ENCODE measurements at places on chromosomes 7 and 10. TPM values are rescaled to one million over a fixed set of nuclear protein-coding genes. Genes with fewer than 3 reads are reported as not detected.

DNA sequence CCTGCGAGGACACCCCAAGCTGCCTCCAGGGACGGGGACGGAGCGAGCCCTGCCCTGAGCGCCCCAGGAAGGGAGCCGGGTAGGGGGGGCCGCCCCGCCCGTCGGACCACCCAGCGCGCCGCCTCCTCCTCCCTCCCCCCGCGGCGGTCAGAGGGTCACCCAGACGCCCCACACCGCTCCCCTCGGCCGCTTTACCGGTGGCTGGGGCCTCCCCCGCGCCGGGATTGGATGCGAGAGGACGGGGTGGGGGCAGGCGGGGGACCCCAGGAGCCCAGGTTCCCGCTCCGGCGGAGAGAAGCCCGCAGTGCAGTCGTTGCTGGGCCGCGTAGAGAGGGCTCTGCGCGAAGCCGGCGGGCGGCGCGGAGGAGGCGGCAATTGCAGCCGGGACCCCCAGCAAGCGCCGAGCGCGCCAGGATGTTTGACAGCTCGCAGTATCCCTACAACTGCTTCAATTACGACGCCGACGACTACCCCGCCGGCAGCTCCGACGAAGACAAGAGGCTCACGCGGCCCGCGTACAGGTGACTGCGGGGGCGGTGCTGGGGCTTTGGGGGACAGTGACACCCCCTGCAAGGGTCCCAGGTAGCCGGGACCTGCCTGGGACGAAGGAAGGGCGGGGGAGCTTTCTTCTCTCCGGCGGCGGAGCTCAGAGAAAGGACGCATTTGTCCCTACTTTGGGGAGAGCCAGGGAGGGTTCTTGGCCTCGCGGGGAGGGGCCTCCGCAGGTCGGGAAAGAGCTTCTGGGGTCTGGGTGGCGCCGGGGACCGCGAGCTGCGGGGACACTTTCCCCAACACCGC lies at the start of gene FOXL3:
Gene FOXL3, plus strand, starts transcription at position 415 of the 798 bp plus-strand sequence. Its CDS starts 0 bp downstream, at position 415.
- DNase-seq: no peak

- no peak for DNase-seq
Observed at GRCh38 chr10:70843776-70844489, 28.2 kb downstream of the SGPL1 start.

DNA sequence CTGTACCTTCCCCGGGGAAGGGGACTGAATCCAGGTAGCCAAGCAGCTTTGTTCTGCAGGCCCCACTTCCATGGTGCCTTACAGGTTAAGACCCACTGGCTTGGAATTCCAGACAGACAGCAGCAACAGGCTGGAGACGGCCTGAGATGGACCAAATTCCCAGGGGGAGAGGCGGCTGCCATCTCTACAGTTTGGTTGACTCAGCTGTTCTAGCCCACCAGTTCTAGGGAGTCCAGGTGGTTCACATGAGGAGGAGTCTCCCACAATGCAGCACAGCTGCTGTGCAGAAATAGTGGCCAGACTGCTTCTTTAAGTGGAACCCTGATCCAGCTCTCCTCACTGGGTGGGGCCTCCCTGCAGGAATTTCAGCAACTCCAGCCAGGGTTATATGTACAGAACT lies 74.1 kb downstream of the C10orf67 start:
- no peak for DNase-seq

DNA sequence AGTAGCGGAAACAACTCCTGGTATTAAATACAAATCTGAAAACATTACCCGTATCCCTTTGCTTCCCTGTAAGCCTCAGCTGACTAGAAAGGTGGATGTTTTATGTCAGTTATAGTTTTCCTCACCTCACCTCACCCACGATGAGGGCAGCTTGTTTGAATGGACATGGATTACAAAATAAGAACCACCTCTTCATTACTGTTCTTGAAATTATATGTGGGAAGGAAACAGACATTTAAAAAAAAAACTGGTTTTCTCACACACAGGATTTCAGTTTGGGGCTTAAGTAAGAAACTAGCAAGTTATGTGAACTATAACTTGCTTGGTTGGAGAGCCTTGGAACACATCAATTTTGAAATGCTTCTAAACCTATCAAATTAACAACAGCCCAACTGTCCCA lies 232.9 kb upstream of the CCDC6 start:
- DNase-seq: no peak

DNA sequence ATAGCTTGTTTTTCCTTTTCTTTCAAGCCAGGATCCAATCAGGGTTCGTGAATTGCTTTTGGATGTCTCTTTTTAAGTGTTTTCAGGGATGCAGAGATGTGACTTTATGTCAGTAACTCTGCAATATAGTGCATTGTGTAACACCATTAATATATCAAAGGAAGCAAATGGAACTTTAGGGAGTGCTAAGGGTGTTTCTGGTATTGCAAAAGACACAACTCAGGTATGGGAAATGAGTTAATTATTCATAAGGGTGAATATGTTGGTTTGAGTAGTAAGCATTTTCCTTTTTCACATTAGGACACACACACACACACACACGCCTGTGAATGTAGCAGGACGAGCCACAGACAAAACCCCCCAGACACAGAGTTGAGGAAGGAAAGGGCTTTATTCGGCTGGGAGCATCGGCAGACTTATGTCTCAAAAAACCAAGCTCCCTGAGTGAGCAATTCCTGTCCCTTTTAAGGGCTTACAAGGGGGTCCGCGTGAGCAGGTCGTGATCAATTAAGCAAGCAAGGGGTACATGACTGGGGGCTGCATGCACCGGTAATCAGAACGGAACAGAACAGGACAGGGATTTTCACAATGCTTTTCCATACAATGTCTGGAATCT lies 31.8 kb upstream of the GSDME start:
- no peak for DNase-seq

The SUGCT gene
- 3.1 TPM for total RNA-seq

The NCAPG2 gene
- 8.0 TPM for total RNA-seq

The TAS2R4 gene
- total RNA-seq: 1.8 TPM
